Vein endothelial cell (primary cell): ENCODE measurements at places on chromosomes 4 and X. TPM values are rescaled to one million over a fixed set of nuclear protein-coding genes. Genes with fewer than 3 reads are reported as not detected.

The CSAG2 gene
- total RNA-seq: not detected in 2 replicates

The NALF2 gene
- total RNA-seq: 0.10 TPM in 1 of 2 replicates, not detected in the other

The GLRA3 gene
- not detected in 2 replicates for total RNA-seq

The NXF3 gene
- not detected in 2 replicates for total RNA-seq

The DDX53 gene
- not detected in 2 replicates for total RNA-seq

The BEX5 gene
- total RNA-seq: not detected in 2 replicates

The TMSB15B gene
- 6.2 and 8.9 TPM in 2 replicates for total RNA-seq

The GPC4 gene
- under 0.01 and 0.10 TPM in 2 replicates for total RNA-seq
